Muscle of leg (tissue), 16 donors: ENCODE measurements at places on chromosomes 11 and 22. TPM values are rescaled to one million over a fixed set of nuclear protein-coding genes. Genes with fewer than 3 reads are reported as not detected.

Gene ANKRD13D
- total RNA-seq: 19.8 TPM

Gene OR51B2
- 0.09 TPM for total RNA-seq

Gene HBE1
- total RNA-seq: 10.3 TPM

Gene GPR83
- 0.09 TPM for total RNA-seq

Gene MRGPRF
- total RNA-seq: 10.2 TPM

Gene GLYATL1
- total RNA-seq: 0.58 TPM

Gene RIMBP3C
- total RNA-seq: 0.40 TPM

Gene ACAD8
- 16.9 TPM for total RNA-seq

Gene MYOD1
- total RNA-seq: 47.3 TPM

Gene KLHDC7B
- total RNA-seq: not detected
